ENCODE measurements at places on chromosomes 3 and 15.
A peak's percentile ranks its signal among the peaks of the same experiment; 100 is the strongest.

- no peak for ATAC-seq
Observed at GRCh38 chr15:64532521-64533315, 72.3 kb downstream of the ZNF609 start.

- peak; percentile 58 for ATAC-seq
Observed at GRCh38 chr15:99708563-99708962, 24.7 kb downstream of the LYSMD4 start.

DNA sequence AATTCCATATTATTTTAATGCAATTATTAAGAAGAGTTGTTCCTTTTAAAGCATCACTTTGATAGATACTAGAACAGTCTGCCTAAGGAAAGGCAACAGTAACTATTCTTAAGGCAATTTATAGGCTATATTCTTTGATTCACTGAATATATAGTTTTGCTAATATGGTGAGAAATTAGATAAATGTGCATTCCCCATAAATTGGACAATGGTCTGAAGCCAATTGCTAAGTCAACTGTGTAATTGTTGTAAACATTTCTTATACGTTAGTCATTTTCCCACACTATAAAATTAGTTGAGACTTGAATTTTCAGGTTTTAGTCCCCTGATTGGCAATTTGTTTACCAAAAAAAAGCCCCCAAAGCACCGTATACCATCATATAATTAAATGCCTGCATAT, 263.0 kb upstream of the NECTIN3 start:
- ATAC-seq = no peak

- no peak for ATAC-seq
Observed at GRCh38 chr3:10599444-10599843, 94.1 kb upstream of the ATP2B2 start.

GRCh38 chr3:126126286-126126685, 42.4 kb upstream of the SLC41A3 start:
- no peak for ATAC-seq

GRCh38 chr3:107263269-107264021, 113.8 kb upstream of the CCDC54 start:
- ATAC-seq = no peak

DNA sequence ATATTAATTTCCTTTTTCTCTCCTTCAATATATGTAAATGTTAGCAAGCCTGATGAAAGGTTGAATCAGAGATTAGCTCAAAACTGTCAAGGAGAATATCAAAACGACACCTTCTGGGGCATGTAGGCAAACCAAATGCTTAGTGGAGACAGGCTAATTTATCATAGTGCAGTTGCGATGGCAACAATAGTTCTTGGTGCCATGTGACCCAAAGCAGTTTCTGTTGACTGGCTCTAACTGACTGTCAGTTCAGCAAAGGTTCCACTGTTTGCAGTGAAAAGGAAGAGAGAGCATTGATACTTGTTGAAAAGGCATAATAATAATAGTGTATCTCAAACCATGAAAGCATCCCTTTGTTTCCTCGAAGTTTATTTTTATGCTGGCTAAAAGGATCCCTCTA, 513.9 kb downstream of the NLGN1 start:
- peak; percentile 74 for ATAC-seq

- ATAC-seq = no peak
Observed at GRCh38 chr3:41518626-41519025, 319.3 kb downstream of the CTNNB1 start.

GRCh38 chr3:172289583-172289982, 158.7 kb downstream of the GHSR start:
- ATAC-seq = peak; percentile 14

DNA sequence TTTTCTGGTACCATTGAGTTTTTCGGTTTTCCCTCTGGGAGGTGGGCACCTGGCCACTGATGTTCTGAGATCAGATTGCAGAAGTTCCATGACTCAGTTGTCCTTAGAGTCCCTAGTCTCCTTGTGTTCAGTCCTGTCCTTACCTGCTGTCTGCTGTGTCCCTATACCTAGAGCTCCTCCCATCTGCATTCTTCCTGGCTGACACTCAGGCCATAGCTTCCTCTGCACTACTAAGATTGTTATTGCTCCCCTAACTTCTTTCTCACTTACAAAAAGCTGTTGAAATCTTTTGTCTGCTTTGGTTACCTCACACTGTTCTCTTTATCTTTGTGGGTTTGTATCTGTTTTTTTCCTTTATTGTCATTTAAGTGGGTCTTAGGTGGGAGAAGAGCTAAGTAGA, 13.2 kb downstream of the USP3 start:
- no peak for ATAC-seq

DNA sequence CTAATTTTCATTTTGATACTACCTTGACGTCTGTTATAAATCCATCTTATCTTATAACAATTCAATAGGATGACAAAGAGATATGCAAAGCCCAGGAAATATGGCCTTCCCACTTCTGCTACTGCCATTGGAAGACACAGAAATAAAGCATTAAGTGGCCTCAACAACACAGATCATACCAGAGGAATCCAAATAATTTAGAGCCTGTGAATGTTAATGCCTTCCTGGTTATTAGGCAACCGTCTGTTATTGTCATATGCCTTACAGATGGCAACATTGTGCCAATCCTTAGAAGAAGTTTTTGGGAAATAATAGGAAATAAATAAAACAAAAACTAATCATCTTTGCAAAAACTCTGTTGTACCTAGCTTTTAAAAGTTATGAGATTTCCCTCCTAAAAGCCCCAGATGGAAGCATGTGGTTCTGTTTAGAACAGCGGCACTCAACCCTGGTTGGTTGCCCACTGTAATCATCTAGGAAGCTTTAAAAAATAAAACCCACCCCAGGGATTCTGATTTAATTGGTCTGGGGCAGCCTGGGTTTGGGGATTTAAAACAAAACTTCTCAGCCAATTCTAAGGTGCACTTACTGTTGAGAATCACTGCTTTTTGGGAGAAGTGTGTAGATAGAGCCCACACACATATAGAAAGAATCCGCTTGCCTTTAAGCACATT, 704.8 kb upstream of the CFAP20DC start:
- ATAC-seq = no peak

GRCh38 chr3:117651246-117651645, 941.7 kb downstream of the TUSC7 start:
- no peak for ATAC-seq

DNA sequence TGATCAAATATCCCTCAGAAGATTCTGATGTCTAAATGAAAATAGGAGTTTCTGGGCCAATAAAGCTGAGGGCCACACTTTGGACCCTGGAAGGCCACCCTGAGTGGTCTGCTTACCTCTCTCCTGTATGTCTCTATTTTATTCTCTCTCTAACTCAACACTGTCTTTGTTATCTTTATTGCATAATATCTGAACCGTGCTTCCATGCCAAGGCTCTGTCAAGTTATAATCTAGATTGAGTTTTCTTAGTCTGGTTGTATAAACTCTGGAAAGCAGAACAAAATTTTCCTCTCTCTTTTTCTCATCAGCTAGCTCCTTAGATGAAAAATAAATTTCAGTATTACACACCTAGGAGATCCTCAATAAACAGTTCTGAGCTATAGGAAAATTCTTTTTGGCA, 36.2 kb upstream of the ACTL6A start:
- ATAC-seq = no peak

GRCh38 chr15:33089878-33090757, 104.4 kb downstream of the FMN1 start:
- ATAC-seq = peak; percentile 38

- ATAC-seq = no peak
Observed at GRCh38 chr3:44511238-44511566, 33.7 kb upstream of the ZNF445 start.

GRCh38 chr3:27253391-27253790, 115.8 kb downstream of the NEK10 start:
- no peak for ATAC-seq

GRCh38 chr3:122564155-122564912, at the start of the genes DTX3L and PARP9:
TSS of gene DTX3L (plus strand) at chr3:122564338. CDS start at chr3:122564427, 89 bp downstream.
TSS of gene PARP9 (minus strand) at chr3:122564300. CDS start at chr3:122559620, 4,680 bp downstream.
- peak; percentile 97 for ATAC-seq

- ATAC-seq = no peak
Observed at GRCh38 chr3:13077431-13078162, 4.4 kb upstream of the IQSEC1 start.

GRCh38 chr15:85761635-85762034, 33.1 kb downstream of the KLHL25 start:
- ATAC-seq = no peak

DNA sequence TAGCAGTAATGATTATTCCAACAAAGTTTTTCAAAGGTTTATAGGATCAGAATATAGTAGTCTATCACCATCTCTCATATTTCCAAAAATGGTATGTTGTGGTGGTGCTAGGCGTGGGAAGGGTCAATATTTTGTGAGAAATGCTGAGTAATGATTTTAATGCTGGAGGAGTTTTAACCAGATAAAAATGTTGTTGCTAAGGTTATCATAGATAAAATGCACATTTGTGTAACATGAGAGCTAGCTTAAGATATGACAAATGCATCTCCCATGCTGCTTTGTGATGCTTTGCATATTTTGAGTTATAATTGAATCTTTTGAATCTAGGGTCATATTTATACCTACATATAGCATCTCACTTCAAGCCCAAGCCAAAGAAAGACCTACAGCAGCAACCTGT, 103.9 kb upstream of the ROBO1 start:
- ATAC-seq = no peak

- ATAC-seq = no peak
Observed at GRCh38 chr3:77460326-77460725, 420.4 kb downstream of the ROBO2 start.

DNA sequence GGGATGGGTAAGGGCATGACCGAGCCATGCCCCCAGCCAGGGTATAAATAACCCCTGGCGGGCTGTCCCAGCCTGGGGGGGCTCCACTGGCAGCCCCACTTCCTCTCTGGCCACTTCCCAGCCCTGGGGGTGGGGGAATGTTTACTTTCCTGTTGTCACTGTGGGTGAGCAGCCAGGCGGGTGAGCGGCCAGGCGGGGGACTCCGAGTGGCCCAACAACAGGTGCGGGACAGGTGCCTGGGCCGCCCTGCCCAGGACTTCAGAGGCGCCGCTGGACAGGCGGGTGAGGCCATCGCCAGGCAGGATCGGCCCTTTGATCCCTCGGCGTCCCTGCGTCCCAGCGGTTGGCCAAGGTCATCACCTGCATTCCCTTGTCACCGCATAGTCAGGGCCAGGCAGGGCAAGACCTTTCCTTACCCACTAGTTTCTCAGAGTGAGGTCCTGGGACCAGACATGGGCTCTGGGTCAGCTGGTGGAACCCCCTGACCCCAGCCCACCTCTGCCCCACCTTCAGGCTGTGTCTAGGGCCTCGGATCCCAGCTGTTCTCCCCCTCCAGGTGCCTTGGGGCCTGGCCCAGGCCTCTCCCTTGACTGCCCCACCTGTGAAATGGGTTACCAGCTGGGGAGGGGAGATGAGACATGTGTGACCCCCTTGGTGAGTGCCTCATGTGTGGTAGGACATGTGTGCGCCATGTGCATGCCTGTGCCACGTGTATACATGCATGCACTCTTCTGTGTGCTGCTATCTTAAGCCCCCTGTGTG, 16.6 kb downstream of the SEMA3F start:
- no peak for ATAC-seq

DNA sequence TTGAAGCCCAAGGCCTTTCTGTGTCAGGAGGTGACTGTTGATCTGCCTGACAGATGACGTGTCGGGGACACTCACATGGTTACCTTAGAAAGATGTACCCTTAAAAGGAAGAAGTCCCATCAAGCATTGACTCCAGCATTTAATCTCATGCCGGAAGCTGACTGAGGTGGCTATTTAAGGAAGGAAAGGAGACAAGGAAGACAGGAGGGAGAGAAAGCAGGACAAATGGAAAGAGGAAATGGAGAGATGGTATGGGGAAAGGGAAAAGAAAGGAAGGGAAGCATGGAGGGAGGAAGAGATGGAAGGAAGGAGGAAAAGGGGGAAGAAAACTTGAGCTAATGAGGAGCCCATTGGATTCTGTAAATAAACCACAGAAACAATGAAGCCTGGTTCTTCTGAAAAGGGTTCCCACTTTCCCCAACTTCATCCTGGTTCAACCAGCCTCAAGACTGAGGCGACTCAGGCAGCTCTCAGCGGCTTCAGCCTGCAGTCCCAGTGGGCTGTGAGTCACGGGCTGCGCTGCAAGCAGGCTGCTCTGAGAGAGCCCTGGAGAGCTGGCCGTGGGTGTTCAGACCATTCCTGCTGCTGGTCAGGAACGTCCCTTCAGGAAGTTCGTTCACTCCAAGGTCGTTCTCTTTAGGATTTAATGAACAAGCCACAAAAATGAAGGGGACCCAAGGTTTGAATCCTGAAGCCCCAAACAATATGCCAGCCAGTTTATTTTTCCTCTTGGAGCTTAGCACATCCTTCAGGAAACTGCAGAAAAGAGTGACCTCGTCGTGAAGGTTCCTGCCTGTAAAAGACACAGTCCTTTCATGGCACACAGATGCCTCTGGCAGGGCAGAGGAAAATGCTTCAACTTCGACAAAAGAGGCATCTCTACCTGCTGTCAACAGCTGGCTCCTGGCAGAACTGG, 69.6 kb upstream of the THBS1 start:
- peak; percentile 100 for ATAC-seq

Data from SK-N-SH treated with all-trans-retinoic acid at 6 μM for 48 hours (cell line).